ENCODE measurements at places on chromosomes 12 and 14. TPM values are rescaled to one million over a fixed set of nuclear protein-coding genes. Genes with fewer than 3 reads are reported as not detected.

- no peak for DNase-seq
Measured at GRCh38 chr12:27517546-27517945, 6.5 kb upstream of the PPFIBP1 start.

The TMEM119 gene
- polyA plus RNA-seq: 80.6 TPM

GRCh38 chr12:21341769-21342168 is 7.1 kb upstream of the SLCO1A2 start:
- DNase-seq: no peak

DNA sequence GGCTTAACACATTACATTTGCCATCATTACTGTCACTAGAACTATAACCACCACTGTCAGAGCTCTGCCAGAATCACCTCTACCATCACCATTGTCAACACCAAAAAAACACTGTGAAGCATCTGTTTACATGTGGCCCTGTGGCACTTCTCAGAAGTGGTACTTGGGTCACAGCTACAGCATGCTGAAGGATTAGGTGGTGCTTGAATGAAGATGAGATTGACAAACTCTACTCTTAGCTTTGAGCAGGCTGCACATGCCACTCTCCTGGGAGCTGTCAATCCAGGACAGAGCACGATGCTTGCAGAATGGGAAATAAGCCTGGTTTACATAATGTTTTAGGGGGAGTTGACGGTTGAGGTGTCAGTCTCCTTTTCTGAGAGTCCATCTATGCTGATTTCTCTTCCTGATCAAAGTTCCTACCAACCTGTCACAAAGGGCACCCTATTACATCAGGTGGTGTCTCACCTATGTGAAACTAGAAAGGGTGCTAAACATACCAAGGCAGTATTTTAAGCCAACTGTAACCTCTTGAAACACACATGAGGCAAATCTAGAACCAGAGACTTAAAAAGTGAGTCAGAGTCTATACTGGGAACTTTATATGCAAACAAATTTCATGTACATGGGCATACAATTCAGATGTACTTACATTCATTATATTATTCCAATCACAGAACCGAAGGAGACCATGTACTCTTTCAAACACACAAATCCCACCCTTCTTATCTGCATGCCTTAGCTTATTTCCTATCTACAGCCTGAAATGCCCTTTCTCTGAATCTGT is 258.7 kb downstream of the EMP1 start:
- DNase-seq: no peak

GRCh38 chr12:29944269-29945000 is 160.7 kb upstream of the TMTC1 start:
- DNase-seq: no peak

The PLEKHG7 gene
- not detected for polyA plus RNA-seq

- peak; percentile 30 for DNase-seq
Measured at GRCh38 chr12:118330421-118331018, 42.2 kb downstream of the TAOK3 start.

The RAB35 gene
- polyA plus RNA-seq: 41.0 TPM

The IGFBP6 gene
- polyA plus RNA-seq: 460 TPM

GRCh38 chr12:88720785-88721650 is 140.7 kb upstream of the KITLG start:
- DNase-seq: no peak

GRCh38 chr12:44246482-44247105 is 410.7 kb downstream of the TMEM117 start:
- no peak for DNase-seq

The IL31 gene
- polyA plus RNA-seq: not detected

The APOLD1 gene
- polyA plus RNA-seq: 8.7 TPM

The PCK2 gene
- polyA plus RNA-seq: 141 TPM

Data from BJ (cell line).